ENCODE measurements at places on chromosomes 2 and 18.

- peak; percentile 69 for DNase-seq
Measured at GRCh38 chr18:2654928-2655177, 673 bp upstream of the SMCHD1 start.

DNA sequence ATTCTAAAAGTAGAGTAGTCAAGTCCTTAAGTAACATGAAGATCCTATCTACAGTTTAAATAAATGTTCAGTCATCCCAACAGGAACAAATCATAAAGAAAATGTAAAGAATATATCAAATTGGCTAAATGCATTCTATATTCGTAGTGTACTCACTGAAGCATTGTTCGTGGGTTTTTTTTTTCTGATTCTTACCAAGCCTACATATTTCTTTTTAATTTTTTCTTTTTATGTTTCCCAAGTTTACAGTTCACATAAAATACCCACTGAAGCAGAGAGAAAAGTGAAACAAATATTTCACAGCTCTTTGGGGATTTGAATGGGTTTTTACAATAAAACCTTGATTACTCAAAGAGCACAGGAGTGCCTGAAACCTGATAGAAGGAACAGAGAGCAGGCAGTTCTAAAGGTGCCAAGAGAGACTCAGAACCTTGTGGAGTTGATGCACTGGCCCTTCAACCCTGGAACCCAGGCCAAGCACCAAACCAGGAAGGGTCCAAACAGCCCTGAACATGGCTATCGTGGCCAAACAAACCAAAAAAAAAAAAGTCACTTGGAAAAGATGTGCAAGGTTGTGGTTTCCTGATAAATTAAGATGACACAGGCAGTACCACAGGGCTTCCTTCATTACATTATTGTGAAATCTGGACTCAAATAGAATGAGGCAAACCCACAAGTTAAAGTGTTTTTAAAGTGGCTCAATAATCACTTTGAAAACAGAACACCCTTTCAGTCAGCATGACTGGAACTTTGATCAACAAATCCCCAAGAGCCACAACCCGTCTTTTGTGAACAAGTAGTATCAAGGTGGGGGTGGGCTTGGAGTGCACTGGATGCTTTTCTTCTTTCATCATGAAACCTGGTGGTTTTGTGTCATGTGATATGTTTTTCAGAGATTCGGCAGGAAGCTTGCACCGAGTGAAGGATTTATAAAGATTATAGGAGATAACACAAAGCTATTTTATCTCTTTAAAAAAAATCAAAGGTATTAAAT lies 245.0 kb upstream of the FN1 start:
- no peak for DNase-seq

DNA sequence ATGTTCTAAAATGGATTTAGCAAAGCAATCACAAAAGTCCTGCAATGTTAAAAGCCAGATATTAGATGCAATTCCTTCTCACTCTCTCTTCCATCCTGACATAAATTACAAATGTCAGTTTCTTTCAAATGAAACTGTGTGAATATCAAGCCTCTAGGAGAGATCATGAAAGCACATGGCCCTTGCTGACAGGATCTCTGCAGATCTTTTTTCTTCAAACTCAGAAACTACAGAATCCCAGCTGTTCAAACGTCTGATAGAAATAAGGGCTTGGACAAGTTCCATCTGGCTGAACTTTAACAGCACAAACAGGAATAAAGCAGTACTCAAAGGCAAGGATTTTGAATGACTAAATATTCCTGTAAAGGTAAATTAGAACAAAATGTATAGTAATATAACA lies 47.6 kb downstream of the PDE1A start:
- no peak for DNase-seq

DNA sequence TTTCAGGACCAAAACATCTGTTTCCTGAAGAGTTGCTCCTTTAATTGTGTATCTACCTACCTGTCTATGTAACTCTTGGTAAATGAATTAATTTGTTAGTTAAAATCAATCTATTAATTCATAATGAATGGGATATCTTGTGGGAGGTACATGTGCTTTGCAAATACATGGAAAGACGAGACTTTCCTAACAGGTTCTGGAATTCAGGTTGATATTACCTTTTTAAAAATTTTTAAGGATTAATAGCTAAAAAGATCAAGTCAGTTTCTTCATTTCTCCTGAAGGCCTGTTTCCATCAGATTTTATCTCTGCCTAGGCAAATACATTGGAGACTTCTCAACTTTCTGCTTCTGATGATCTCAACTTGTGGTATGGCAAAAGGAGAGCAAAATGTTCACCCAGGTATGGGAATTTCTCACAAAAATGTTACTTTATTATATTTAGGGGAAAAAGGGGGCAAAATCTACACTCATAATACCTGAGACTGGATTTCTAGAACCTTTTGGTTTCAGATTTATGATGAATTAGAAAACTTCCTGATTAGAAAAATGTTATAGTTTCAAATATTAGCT lies 7.4 kb downstream of the TFPI start:
- DNase-seq, result no peak

DNA sequence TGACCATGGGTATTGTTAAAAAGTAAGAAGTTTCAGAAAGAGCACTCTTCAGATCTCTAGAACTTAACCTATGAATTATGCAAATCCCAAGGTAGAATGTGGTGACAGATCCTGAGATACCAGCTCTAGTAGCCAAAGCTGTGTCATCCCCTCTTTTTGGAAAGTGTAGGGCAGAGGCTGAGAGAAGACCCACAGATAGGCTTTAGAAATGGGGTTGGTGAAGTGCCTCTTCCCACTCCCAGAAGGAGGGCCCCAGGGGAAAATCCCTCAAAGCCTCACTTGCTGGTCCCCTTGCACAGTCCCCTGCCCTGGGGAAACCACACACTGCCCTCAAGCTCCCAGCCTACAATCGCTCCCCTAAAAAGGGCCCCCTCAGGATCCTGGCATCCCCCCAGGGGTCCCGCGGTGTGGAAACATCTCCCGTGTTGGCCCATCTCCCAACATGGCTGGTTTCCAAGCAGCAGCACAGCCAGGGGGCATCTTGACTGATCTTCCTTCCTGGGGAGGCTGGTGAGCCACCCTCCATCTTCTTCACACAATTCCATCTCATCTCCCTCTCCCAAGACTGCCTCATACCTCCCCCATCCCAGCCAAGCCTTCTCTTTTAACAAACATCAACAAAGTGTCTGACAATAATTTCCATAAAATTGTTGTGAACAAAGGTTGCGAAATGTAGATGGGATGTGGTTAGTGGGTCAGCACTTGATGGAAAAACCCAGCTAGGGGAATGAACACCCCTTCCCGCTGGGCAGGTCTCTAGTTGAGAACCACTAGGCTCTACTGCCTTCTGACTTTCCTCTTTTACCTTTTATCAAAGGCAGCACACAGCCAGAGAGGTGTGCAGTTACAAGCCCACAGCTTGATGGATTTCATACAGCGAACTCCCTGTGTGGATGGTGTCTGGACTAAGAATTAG lies 25.1 kb downstream of the MAL start:
- no peak for DNase-seq

GRCh38 chr2:105746177-105747080 lies 1.7 kb downstream of the NCK2 start:
- peak; percentile 66 for DNase-seq

DNA sequence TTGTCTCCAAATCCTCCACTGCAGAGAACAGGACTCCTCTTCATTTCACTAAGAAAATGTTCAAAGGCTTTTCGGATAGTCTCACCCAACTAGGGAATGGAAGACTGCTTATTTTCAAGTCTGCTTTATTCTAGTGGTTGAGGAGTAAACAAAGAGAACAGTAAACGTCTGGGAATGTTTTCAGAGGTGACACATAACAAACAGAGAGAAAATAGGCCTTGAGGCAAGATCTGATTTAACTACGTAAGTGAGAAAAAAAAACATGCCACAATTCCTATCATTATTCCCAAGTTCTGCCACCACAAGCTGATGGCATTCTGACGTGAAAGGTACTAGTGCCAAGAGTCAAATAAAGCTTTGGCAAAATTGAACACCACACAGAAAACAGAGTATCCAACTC lies 16.7 kb upstream of the WIPF1 start:
- DNase-seq, result no peak

GRCh38 chr18:58991167-58991798 lies 126.6 kb downstream of the ZNF532 start:
- no peak for DNase-seq

DNA sequence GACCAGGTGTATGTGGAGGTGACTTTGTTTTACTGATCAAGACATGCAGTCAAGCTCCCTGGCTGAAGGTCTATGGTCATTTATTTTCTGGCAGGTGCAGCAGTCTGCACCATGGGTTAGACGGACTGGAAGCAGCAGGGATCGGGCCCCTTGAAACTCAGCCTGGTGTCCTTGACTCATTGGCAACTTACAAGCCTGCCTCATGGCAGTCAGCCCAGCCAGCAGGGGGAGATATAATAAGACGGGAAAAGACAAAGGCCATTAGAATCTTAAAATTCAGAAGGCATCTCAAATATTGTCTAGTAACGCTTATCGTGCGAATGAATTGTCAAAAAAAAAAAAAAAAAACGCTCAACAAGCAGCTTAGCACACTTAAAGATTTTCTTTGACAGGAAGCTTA lies 308.2 kb downstream of the EN1 start:
- no peak for DNase-seq

GRCh38 chr2:48442610-48443360 lies 87.2 kb upstream of the STON1 start:
- no peak for DNase-seq

DNA sequence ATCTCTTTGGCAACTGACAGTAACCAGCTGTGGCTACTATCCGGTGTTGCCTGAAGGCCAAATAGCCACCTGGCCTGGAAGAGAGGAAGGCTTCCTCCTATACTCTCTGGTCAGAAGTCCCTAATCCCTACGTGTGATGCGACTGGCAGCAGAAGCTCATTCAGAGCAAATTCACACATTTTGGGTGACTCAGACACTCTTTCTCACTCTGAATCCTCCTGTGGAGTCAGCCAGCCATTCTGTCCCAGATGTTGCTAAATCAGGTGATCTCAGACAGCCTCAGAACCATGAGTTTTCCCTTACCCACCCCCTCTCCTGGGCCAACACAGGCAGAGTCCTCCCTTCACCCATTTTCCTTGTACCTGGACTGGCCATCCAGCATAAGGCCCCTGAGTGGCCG lies 34.7 kb downstream of the CFAP53 start:
- DNase-seq, result no peak

GRCh38 chr18:23069481-23069880 lies 65.8 kb upstream of the CABLES1 start:
- DNase-seq, result peak; percentile 28

DNA sequence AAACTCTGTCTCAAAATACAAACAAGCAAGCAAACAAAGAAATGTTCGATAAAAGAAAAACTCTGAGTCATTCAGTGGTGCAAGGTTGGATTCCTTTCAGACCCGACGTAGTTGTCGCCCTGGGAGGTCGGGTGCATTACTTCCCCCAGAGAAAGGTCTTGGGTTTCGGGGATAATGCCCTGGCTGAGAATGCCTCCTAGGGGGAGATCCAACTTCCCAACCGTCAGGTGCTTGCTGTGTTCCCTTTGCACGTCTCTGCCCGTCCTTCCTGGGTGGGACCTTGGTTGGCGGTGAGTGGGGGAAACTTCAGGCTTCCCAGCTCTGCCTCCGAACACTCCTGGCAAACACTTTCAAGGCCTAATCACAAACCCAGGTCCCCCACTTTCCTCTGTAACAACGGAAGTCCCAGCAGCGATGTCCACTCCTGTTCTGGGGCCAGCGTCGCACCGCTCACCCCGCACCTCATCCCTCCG lies 609 bp downstream of the TPGS2 start:
- DNase-seq, result no peak

GRCh38 chr18:8659609-8660242 lies 45.6 kb upstream of the MTCL1 start:
- no peak for DNase-seq

DNA sequence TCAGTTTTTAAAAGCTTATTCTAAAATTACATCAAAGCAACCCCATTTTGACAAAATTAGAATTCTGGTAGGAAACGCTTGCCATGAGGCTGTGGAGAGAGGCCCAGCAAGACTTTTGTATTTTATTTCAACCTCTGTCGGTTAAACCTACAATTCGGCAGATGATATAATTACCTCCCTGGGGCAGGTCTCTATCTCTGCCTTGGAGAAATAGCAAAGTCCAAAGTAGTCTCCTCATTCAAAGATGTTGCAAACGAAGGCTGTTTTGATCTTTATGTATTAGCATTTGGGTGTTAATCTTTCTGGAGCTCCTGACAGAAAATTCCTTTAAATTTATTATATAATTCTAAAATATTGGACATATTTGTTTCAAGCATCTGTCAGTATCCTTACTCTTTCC lies 35.6 kb downstream of the GALM start:
- DNase-seq, result no peak

GRCh38 chr2:30362468-30363081 lies 84.5 kb upstream of the LCLAT1 start:
- DNase-seq, result no peak

DNA sequence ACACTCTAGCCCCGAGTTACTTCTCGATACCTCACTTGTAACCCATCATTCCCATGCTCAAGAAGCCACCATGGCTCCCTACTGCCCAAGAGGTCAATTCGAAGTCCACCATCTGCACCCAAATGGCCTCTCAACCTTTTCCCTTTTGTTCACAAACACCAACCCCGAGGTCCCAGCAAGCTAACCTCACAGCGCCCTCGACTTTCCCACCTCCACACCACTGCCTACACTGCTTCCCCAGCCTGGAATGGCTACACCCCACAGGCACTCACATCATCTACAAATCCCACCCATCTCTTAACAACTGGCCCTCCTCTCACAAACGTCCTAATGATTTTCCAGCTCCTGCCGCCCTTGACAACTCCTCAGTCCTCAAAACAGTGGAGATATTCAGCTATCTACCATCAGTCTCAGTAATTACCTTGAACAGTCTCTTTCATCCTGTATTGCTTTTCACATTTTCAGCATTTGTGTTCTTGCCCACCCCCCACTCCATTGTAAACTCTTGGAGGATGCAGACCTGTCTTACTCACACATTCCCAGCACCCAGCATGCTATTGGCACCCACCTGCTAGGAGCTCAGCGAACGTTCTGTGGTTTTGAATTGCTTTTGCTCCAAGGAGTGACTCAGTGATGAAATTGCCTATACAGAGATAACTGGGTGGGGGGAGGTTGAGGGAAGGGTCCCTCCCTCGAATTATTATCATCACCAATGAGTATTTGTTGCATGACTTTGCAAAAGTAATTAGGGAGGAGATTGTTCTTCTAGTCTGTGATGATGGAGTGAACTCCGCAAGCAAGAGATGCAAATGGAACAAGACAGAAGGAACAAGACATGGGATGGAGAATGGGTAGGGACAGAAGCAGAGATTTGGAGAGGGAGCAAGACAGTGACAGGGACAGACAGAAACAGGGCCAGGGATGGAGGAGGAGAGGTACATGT lies 106.8 kb downstream of the CYP26B1 start:
- DNase-seq, result no peak

- DNase-seq, result no peak
Measured at GRCh38 chr2:8576525-8577167, 105.2 kb upstream of the ID2 start.
